ENCODE measurements at places on chromosomes 12 and 14.

GRCh38 chr12:111444925-111445725 is 39.4 kb downstream of the SH2B3 start:
- DNase-seq, result peak; percentile 70

GRCh38 chr12:108665608-108666202 is 32.0 kb upstream of the SELPLG start:
- no peak for DNase-seq

- no peak for DNase-seq
Measured at GRCh38 chr12:129269756-129270495, 416.6 kb downstream of the GLT1D1 start.

DNA sequence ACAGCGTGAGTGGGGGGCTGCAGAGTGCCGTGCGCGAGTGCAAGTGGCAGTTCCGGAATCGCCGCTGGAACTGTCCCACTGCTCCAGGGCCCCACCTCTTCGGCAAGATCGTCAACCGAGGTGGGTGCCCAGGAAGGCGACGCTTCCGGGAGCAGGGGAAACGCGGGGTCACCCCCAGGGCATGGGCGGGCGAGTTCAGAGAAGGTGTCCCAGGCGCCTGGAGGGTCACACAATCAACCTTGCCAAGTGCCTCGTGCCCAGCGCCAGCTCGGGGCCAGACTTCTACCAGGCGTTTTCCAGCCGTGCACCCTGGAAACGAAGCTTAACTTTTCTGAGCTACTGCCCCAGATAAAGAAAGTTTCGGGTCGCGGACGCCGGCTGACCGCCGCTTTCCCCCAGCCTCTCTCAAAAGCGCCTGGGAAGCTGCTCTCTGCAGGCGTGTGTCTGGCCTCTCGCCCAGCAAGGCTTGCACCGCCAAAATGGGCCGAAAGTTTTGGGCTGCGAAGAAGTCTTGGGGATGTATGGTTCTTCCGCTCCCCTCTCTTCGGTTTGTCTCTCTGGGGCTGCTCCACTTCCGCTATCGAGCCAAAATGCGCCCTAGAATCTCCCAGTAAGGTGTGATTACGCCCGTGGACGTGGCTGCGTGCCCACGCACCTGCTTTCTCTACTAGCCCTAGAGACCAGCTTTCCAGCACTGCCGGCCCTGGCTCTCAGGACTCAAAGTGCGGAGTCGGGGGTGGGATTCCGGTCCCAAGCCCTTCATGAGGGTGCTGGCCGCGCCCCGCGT is 1.7 kb downstream of the WNT1 start:
- peak; percentile 25 for DNase-seq

- no peak for DNase-seq
Measured at GRCh38 chr12:123242116-123242904, 9.1 kb downstream of the MTRFR start.

GRCh38 chr12:109277899-109278762 is 31.0 kb downstream of the FOXN4 start:
- no peak for DNase-seq

DNA sequence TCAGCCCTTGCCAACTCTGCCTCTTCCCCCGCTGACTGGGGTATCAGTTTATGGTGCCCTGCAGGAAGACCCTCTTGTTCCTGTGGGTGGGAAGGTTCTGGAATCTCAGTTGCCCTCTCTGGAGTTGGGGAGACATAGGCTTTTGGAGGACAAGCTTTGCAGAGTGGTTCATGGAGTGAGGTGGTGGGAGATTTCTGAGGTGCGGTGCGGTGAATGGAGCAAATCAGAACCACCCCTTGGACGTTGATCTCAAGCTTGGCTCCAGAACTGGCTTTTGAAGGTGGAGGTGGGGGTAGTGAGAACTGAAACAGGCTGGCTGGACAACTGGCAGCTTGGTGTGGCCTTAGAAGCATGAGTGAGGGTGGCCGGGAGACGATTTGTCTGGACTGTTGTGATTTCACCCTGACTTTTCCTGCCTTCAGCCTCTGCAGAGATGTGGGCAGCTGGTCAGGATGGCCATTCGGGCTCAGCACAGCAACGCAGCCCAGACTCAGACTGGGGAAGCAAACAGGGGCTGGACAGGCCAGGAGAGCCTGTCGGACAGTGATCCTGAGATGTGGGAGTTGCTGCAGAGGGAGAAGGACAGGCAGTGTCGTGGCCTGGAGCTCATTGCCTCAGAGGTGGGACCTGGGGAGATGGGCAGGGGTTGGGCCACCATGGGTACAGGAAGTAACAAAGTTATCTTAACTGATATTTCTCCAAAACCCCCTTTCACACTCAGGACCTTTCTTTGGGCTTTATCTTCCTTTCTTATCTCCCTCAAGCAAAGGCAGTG is 1.1 kb downstream of the SHMT2 start:
- no peak for DNase-seq

DNA sequence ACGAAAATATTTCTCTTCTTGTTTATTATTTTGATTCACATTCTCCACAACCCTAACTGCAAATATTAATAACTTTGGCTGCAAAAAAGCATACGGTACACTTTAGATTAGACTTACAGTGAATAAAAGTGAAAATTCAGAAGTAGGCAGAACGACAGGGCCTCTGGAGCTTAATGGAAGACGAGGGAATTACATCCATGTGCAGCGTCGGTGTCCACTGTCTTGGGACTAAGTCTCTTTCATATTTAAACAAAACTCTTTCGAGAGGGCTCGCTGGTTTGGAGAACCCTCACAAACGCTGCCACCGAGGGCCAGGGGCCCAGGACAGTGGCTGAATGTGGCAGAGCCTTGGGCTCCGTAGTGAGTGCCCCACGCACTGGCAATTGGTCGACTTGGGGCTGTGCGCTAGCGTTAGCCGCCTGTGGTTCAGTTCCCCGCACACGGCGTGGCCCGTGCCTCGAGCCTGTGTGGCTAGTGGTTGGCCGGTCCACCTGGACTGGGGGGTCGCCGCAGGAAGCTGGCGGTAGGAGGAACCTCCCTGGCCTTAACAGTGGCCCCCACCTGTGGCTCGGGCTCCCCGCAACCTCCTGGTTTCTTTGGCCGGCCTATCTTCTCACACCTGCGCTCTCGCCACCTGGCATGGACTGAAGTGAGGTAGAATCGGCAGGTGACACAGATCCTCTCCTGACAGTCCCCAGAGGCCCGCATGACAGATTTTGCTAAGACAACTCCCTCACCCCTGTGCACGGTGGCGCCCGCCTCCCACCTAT is 739 bp upstream of the PAX9 start:
- no peak for DNase-seq

DNA sequence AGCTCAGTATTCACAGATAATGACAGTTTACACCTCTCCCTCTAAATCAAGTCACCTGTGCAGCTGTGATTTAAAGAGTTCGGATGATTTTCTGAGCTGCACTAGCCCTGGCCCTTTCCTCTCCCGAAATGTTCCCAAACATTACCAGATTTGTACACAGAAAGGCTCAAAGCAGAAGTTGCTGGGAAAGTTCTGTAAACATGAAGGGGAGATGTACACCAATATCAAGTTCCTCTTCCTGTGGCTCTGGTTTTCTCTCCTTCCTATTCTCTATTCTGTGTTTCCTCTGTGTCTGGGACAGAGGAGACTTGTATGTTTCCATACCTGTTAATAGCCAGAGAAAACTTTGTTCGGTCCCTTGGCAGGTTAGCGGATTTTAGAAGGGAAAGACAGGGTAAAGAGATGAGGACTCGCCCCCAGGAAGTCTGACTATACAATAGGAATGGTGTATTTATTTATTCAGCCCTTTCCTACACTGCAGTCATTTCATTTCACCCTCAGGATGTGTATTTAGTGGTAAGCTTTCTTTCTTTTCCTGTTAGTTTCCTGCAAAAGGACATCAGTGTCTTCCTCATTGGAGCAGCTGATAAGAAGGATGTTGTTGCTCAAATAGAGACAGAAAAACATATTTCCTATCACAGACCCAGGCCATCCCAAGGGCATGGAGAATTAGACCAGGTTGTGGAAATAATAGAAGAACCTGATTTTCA is 7.6 kb upstream of the NUMB start:
- DNase-seq, result no peak

Data from effector CD4-positive, alpha-beta T cell (primary cell).